Activated CD8-positive, alpha-beta memory T cell treated with anti-CD3 and anti-CD28 coated beads, Interleukin-2, amount 10 ng/mL, durations not matched to agents 7 days and 5 days (primary cell): ENCODE measurements at places on chromosomes 12 and 14. TPM values are rescaled to one million over a fixed set of nuclear protein-coding genes. Genes with fewer than 3 reads are reported as not detected.
A peak's percentile ranks its signal among the peaks of the same experiment; 100 is the strongest.

The PIWIL1 gene
- total RNA-seq: not detected

- DNase-seq: no peak
- H3K4me3 ChIP-seq: no peak overlapping the region
- H3K36me3 ChIP-seq: peaks cover 18% of the 10 kb centered on the region
- H3K27ac ChIP-seq: peak overlapping the region; percentile 53
- H3K4me1 ChIP-seq: peaks cover 16% of the 10 kb centered on the region
- H3K27me3 ChIP-seq: no peaks in the 10 kb centered on the region
These were observed 67.6 kb downstream of the RALGAPA1 start for GRCh38 chr14:35741345-35742031.

DNA sequence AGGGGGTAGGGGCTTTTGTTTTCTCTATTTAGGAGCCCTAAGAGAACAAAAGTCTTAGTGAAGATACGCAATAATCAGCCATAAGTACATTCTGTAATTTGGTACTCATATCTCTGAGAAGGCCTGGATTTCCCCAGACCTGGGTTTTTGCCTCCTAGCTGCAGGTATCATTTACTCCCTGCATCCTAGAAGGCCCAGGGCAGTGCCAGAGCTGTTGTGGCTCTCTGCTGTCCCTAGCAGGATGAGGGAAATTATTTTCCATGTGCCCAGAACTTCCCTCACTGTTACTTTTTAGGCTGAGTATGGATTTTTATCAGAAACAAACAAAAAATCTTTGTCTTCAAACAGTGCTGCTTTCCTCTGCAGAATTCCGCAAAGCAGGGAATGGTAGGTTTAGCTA, 192.5 kb upstream of the SYT1 start:
- H3K27me3 ChIP-seq: no peaks in the 10 kb centered on the region
- H3K36me3 ChIP-seq: no peaks in the 10 kb centered on the region
- no peak overlapping the region for H3K27ac ChIP-seq

DNA sequence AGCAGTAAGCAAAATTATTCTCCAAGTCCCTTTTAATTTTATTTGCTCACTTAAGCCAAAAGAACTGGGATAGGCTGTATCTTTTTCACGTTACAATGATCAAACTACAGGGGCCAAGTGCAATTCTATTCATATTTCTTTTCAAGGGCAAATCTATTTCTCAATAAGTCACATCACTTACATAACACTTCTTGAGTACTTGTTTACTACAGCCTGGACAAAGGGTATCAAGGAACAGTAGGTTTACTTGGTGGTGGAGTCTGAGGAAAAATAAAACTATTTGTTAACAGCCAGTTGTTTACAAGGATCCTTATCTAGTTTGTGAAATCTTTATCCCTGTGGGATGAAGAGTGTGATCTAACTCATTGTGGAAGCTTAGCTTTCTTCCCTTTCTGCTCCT, 72.1 kb downstream of the PDE3A start:
- no peaks in the 10 kb centered on the region for H3K36me3 ChIP-seq
- H3K4me3 ChIP-seq: no peak overlapping the region
- DNase-seq: no peak

DNA sequence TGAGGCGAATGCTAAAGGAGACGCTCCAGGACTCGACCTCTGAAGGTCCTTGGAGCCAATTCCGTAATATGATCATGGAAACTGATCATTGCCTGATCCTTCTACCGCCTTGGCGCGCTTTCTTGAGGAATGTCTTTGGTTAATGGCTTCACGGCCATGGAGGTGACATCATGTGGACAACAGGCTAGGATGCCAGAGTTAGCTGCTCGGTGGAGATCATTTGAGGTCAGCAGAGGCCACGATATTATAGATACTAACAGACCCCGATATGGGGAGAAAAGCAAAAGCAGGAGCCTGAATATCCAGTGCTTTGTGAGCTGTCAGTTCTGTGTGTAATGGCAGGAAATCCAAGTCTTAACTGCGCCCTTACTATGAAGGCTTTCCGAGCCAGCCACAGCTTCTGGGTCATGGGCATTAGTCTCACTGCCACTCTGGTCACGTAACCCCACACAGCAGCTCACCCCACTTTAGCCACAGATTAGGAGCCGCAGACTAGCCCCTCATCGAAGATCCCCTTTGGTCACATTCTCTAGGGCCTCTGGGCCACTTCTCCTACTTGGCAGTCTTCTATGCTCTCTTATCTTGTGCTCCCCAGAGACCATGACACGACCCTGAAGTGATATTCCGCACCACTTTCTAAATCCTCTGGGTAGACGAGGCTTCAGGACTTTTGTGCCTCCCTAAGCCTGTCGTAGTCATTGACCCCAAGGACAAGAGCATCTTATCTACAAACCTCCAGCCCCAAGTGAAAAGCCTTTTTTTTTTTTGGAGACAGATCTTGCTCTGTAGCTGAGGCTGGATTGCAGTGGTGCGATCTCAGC, 724 bp upstream of the CS start:
- peak overlapping the region; percentile 90 for H3K4me3 ChIP-seq
- peaks cover 49% of the 10 kb centered on the region for H3K4me1 ChIP-seq
- peaks cover 30% of the 10 kb centered on the region for H3K36me3 ChIP-seq

- H3K36me3 ChIP-seq: peaks cover 1% of the 10 kb centered on the region
- H3K4me3 ChIP-seq: no peak overlapping the region
- peaks cover 16% of the 10 kb centered on the region for H3K27me3 ChIP-seq
- no peak for DNase-seq
- no peaks in the 10 kb centered on the region for H3K4me1 ChIP-seq
These were observed 21.2 kb downstream of the GPRC5D start for GRCh38 chr12:12930633-12931219.

GRCh38 chr12:1551496-1551895, 42.9 kb downstream of the FBXL14 start:
- peaks cover 2% of the 10 kb centered on the region for H3K36me3 ChIP-seq
- peaks cover 31% of the 10 kb centered on the region for H3K27me3 ChIP-seq
- no peak for DNase-seq
- no peak overlapping the region for H3K4me3 ChIP-seq
- no peak overlapping the region for H3K27ac ChIP-seq

The RCOR1 gene
- 19.4 TPM for total RNA-seq

DNA sequence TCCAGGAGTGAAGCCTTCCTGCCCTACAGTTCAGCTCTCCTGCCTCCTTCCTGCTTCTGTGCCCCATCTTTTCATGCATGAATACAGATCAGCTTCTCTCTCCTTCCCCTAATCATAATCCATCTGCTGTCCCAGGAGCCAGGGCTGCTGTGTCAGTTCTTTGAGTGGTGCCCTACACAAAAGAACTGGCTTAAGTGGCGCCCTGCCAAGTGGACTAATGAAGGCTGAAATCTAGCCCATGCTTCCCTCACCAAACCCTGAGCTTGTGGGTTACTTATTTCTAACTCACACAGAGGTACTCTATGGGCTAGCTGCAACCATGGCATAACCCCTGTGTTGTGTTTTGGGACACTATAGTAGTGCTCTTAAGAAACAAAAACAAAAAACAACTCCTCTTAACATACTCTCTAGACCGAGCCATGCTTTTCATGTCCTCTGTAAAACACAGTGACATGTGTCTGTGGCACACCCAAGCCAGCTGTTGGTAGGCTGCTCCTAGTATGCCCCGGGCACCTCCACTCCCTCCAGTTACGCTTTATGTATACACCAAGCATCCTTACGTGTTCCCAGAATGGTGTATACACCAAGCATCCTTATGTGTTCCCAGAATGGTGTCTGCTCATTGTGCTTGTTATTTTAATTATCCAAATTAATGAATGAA, 19.3 kb upstream of the ETV6 start:
- no peak overlapping the region for H3K27ac ChIP-seq
- DNase-seq: no peak
- H3K4me1 ChIP-seq: no peaks in the 10 kb centered on the region
- H3K4me3 ChIP-seq: no peak overlapping the region
- H3K27me3 ChIP-seq: peaks cover 1% of the 10 kb centered on the region
- H3K36me3 ChIP-seq: no peaks in the 10 kb centered on the region

- H3K4me1 ChIP-seq: no peaks in the 10 kb centered on the region
- no peaks in the 10 kb centered on the region for H3K27me3 ChIP-seq
- no peaks in the 10 kb centered on the region for H3K36me3 ChIP-seq
- no peak overlapping the region for H3K27ac ChIP-seq
These were observed 382.8 kb downstream of the ADAMTS20 start for GRCh38 chr12:43169115-43169681.

DNA sequence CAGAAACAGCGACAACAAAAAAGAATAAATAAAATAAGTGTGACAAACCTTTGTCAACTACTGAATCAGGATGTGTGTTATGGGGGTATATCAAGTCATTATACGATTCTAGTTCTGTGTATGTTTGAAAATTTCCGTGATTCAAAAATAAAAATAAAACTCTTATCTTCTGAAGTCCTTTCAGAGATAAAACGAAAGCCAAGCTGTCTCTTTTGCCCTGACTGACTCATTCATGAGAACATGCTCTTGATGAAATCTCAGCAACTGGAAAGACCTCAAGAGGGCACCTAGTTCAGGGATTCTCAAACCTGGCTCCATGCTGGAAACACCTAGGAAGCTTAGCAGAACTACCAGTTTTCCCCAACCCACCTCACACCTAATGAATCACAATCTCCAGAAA, 9.2 kb downstream of the FOXN3 start:
- peak overlapping the region; percentile 40 for H3K27ac ChIP-seq
- no peaks in the 10 kb centered on the region for H3K27me3 ChIP-seq
- no peak overlapping the region for H3K4me3 ChIP-seq
- DNase-seq: no peak
- peaks cover 50% of the 10 kb centered on the region for H3K36me3 ChIP-seq
- peaks cover 40% of the 10 kb centered on the region for H3K4me1 ChIP-seq

The ANO4 gene
- total RNA-seq: not detected

The SPIC gene
- not detected for total RNA-seq

The SLC6A15 gene
- not detected for total RNA-seq

The POLE2 gene
- 39.9 TPM for total RNA-seq

DNA sequence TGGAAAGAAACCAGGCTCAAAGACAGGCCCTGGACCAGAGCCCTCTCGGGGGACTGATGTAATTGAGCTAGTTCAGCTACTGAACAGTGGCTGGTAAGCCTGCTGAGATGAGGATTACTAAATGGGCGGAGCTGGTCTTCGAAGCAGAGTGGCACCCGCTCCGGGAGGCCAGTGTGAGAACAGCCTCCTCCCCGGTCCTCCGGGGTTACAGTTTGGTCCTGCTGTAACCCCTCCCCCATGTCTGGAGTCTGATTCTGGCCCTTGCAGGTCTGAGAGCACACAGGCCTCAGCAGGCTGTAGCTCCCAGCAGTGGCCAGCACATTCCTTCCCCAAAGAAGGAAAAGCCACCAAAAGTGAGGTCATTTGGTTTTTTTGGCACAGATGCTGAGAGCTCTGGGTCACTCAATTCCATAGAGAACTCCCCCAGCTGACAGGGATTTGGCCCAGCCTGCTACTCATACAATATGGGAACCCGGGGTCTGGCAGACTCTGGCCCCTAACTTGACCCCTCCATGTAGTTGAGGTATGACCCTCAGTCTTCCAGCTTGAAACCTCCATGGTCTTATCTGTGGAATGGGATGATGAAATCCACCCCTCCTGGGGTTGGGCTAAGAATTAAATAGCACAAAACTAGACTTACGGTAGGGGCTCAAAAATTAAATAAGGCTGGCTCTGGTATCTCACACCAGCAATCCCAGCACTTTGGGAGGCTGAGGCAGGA, 39.0 kb downstream of the ACTN1 start:
- DNase-seq: no peak
- no peak overlapping the region for H3K27ac ChIP-seq
- H3K36me3 ChIP-seq: no peaks in the 10 kb centered on the region
- no peak overlapping the region for H3K4me3 ChIP-seq
- no peaks in the 10 kb centered on the region for H3K27me3 ChIP-seq

DNA sequence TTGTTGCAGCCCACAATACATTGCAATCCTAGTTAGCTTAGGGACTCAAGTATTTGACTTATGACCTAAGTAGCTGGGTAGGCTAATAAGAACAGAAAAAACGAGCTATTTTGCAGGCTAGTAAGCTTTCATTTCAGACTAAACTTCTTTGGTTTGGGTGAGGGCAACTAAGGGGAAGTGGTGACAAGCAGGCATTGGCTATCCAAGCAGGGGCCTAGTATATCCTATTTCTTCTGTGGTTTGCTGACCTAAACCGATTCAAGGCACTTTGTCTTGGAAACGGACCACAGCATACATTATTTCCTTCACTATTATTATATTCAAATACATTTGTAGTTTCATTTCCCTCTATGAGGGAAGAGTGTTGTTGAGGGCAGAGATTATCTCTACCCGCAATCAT, 21.6 kb upstream of the SLC5A8 start:
- H3K27me3 ChIP-seq: peaks cover 3% of the 10 kb centered on the region
- no peaks in the 10 kb centered on the region for H3K36me3 ChIP-seq
- DNase-seq: no peak
- no peak overlapping the region for H3K4me3 ChIP-seq

DNA sequence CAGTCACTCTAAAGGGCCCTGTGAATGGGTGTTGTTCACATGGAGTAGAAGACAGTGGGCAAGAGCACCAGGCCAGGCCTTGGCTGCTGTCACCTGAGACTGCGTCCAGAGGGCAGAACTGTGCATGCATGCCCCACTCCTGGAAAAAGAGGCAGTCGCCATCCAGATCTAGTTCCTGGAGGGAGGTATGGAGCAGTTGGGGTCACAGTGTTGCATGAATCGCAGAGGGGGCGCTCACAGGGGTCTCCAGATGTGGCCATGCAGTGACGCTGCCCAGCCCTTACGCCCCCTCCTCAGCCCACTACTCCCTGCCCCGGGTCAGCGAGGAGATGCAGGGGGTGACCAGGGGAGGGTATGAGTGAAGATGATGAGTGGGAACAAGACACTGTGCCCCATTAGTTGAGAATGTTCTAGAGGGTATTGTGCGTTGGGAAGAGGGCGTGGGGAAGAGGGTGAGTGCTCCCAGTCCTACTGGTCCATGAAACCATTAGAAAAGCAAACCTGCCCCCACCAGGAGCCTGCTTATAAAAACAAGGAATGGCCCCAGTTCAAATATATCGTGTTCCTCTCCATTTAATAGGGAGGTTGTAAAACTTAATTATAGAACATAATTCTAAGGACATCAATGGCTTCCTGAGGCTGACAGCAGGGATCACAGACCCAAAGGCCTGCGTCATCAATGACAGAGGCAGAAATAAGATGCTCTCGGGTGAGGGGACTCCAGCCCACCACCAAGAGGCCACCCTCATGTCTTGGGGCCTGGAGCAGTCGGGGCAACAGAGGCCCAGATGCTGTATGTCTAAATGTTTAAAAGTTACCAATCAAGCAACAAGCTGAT, 32.2 kb upstream of the BCL7A start:
- H3K27ac ChIP-seq: no peak overlapping the region
- no peaks in the 10 kb centered on the region for H3K36me3 ChIP-seq
- peaks cover 30% of the 10 kb centered on the region for H3K27me3 ChIP-seq
- H3K4me3 ChIP-seq: no peak overlapping the region
- peaks cover 22% of the 10 kb centered on the region for H3K4me1 ChIP-seq

- peaks cover 2% of the 10 kb centered on the region for H3K27me3 ChIP-seq
- peaks cover 66% of the 10 kb centered on the region for H3K4me1 ChIP-seq
- H3K36me3 ChIP-seq: peaks cover 60% of the 10 kb centered on the region
These were observed 2.2 kb downstream of the SLC38A2 start for GRCh38 chr12:46370380-46370734.

- no peaks in the 10 kb centered on the region for H3K4me1 ChIP-seq
- H3K27ac ChIP-seq: no peak overlapping the region
- no peak for DNase-seq
- H3K4me3 ChIP-seq: no peak overlapping the region
- H3K36me3 ChIP-seq: no peaks in the 10 kb centered on the region
These were observed 818.6 kb upstream of the MGAT4C start for GRCh38 chr12:87074781-87075180.

The TSPAN8 gene
- total RNA-seq: not detected

The SDR9C7 gene
- not detected for total RNA-seq

The GOLT1B gene
- 35.1 TPM for total RNA-seq
